ENCODE measurements at places on chromosomes 4 and X.

DNA sequence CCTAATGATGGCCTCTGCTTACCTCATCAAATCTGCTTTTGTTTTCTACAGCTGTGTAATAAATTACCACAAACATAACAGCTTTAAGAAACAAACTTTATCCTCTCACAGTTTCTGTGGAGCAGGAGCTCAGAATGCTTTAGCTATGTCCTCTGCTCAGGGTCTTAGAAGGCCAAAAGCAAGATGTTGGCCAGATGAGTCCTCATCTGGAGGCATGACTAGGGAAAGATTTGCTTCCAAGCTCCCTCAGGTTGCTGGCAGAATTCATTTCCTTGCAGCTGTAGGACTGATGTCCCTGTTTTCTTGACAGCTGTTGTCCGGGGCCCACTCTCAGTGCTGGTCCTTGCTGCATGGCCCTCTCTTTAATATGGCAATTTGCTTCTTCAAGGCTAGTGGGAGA lies 116.7 kb upstream of the PDE5A start:
- no peak for DNase-seq

DNA sequence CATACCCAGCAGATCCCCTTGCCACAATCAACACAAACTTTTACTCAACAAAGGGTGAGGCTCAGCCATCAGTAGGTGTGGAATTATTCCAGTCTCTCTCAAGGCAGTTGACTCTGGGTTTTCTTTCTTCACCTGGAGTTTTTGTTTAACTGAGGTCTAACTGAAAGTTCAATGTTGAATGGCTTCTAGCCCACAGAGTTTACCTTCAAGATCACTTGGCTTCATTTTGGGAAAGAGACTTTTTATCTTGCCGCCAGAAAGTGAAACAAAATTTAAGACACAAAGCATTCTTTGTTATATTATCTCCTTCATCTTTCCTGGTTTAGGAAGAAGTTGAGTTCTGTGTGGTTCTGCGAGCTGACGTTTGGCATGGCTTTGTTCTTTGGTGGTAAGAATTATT lies 83.8 kb upstream of the RASGEF1B start:
- no peak for DNase-seq

DNA sequence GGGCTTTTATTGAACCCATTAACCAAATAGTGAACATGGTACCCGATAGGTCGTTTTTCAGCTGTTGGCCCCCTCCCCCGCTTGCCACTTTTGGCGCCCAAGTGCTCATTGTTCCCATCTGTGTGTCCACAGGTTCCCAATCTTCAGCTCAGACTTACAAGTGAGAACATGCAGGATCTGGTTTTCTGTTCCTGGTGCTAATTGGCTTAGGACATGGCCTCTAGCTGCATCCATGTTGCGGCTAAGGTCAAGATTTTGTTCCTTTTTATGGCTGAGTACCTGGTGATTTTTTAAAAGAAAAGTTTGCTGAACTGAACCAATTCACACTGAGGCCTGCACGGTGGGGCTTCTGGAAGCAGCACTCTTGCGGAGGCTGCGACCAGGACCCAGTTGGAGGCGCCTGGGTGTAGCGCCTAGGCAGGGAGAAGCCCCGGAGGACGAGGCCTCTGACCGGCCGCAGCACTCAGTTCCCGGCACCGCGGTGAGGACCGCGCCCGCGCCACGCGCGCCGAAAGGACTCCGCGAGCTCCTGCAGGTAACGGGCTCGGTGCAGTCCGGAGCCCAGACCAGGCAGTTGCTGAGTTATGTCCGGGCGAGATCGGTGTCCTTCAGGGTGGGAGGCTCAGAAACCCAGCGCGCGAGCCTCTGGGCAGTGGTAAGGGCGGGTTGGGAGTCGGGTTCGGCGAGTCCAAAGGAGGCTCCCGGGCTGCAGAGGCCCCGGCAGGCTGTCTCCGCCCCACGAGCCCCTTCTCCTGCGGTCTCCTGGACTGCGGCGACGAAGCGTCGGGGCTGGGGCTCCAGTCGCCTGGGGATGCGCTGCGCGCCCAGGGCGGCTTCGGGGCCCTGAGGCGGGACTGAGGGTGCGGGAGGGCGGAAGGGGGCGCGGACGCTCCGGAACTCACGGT lies 15.8 kb upstream of the SLC25A4 start:
- DNase-seq: no peak

DNA sequence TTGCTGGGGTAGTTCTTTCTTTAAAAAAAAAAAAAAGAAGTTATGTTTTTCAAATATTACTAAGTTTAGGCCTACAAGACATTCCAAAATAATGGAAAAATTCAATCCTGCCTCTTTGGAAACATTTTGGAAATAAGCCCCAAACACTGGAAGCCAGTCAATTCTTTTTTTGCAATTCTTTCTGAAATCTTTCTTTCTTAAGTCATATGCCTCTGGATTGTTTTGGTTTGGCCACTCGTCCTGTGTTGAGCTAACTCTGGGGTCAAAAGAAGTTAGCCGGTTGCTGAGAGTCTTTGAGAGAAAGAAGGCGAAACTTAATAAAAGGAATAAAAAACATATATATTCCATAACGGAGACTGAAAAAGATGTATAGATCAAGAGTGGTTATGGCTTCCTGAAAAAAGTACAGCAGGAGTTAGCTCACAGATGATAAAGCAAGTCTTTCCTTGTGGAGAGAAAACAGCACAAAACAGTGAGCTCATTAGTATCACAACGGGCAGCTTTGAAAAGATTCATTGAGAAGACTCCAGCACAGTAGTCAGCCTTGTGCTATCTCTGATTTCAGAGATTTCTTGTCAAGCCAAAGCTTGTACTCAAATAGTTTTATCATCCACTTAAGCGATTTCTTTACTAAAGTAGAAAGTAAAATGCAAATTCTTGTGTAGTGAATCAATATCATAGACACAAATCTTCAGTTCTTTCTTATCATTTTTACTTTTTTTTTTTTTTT lies 64.8 kb downstream of the PLS3 start:
- DNase-seq: no peak

DNA sequence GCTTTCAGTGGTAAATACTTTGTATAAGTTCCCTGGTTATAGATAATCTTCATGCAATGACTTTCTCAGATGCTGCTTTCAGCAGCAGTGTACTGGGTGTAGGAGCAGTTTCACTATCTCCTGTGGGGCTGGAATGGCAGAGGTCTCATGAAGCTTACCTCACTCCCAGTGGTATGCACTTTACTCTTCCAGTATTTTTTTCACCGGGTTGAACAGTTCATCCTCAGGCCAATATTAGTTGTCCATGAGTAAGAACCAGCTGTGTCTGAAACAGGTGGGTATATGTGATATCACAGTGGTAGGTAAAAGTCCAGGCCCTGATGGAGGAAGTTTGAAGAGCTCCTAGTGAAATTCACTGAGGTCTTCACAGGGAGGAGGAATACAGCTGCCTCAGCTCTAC lies 351.5 kb upstream of the EMCN start:
- DNase-seq: no peak

GRCh38 chr4:112270640-112271421 lies 14.9 kb downstream of the TIFA start:
- DNase-seq: no peak

DNA sequence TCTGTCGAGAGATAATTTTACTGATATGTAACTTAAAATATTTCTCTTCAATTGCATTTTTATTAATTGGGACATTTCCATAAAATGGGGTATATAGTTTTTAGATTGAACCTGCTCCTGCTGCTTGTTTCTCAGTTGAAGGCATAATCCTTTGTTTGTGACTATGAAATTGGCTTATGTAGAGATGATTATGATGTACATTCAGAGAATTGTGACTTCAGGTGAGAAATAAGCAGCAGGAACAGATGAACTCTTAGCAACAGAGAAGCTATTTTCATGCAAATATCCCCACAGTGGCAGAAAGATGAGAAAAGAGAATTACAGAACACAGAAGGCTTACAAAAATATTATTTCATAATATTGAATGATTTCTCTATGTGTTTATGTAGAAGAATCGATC lies 1499.5 kb upstream of the ADGRL3 start:
- DNase-seq: no peak

DNA sequence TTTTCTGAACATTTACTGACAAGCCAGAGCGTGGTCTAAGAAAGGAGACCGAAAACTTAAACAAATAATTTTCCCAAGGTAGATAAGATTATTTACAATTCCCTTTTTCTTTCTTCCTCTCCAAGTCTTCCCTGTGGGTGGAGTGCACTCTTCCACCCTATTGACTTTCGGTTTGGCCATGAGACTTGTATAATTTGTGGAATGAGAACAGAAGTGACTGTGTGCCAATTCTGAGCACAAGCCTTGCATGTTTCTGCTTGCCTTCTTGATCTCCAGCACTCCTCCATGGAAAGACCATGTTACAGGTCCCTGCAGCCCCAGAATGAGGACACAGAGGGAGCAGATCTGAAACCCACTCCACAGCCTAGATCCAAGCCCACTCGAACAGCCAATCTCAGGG lies 150.0 kb upstream of the HPGD start:
- DNase-seq: no peak

DNA sequence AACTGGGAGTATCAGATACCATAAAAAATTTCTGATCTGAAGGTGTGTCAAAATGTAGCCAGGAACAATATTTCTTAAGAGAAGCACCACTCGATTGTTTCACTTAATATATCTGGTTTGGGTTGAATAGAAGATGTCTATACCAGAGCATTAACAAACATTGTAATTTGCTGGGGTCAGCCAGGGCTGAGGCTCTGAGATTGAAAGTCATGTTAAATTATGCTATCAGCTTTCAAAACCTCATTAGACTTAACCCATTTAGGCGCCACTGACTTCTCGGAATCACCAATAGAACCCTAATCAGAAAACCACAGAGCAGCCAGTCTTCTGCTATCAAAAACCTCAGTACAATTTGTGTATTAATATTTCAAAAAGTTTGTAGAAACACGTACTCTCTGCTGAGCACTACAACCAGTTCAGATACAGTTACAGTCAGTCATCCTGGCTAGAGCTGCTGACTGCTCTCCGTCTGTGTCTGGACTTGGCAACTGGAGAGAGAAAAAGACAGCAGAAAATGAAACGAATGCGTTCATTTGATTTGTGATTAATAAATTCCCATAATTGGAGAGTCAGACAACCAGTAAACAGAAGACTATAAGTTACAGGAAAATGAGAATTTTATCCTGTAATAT lies 848.6 kb upstream of the PABPC4L start:
- DNase-seq: no peak

DNA sequence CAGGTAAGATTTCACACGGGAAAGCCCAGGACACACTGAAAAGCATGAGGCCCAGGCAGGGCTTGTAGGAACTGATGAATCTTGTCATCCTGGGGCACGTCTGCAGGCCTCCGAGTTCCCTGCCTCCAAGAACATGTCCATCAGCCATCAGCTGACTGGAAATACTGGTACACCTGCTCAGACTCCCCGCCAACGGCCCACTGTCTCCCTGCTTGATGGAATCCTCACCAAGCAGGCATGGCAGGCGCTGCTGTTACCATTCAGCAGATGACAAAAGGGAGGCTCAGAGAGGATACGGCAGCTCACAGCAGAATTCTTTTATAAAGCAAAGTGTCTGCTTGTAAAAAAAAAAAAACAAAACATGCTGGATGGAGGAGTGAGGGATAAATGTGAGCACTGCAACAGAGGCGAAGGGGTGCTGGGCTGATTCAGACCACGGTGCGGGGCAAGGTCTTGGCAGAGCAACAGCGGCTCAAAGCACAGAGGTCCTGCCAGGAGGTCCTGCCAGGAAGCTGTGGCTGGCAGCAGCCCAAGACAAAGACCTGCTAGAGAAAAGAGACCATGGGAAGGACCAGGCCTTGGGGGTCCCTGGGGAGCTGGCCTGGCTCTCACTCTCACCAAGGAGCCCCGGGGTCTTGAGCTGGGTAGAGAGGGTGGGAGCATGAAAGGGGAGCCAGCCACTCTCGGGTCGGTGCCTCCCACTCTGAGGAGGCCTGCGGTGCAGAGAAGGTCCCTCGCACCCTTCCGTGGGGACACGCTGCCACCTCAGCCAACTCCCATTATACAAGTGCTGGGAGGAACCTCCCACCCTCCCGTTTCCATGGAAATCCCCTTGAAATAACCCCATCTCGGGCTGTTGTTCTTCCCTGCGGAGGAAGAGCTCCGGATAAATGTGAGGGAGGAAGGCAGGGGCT lies 25.6 kb downstream of the PPP2R2C start:
- no peak for DNase-seq

DNA sequence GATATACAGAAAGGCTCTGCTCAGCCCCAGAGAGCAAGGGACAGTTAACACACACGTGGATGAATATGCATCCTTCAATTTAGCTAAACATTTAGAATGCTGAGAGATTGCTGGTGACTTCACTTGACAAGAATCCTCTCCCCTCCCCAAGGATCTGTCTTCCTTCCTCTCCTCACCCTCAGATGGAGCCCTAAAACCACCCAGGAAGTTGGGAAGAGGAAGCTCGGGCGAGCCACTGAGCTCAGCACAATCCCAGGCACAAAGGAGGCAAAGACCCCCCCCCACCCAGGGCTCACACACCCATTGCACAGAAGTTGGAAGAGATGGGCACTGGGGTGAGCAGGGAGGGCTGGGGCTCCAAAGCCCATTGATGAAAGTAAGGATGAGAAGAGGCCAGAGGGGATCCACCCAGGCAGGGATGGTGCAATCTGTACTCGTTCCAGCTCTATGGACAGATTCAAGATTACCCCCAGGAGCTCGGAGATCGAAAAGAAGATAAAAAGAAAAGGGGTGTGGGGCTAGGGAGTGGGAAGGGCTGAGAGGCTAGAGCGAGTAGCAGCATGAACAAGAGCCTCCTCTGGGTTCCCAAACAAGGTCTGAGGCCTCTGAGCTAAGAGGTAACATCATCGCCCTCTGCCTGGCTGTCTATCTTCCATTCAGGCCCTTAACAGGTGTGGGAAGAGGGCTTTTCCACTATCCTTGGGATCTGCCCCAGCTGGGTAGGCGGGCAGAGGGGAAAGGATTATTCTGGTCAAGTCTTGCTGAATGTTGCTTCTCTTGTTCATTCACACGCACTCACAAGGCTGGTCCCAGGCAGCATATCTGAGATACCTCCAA lies 1.2 kb downstream of the TFE3 start:
- no peak for DNase-seq

- DNase-seq: no peak
Measured at GRCh38 chr4:32435308-32435707, 1715.1 kb downstream of the PCDH7 start.

DNA sequence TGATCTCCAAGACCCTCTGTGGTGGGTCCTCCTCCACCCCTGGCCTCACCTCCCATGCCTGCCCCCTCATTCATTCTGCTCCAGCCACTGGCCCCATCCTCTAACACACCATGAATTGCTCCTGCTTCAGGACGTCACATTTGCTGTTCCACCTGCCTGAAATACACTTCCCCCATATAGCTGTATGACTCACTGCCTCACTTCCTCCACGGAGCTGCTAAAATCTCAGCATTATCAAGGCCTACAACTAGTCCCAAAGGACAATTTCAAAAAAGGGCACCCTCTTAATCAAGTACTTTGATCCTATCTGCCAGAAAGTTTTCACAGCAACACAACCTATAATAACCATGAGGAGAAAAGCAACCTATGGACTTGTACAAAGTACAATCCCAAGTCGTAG lies 43.6 kb upstream of the PHOX2B start:
- no peak for DNase-seq

- DNase-seq: no peak
Measured at GRCh38 chrX:9871701-9872268, 85.6 kb downstream of the SHROOM2 start.
